ENCODE measurements at places on chromosomes 3 and 15.

- DNase-seq: no peak
Observed at GRCh38 chr3:180828723-180829408, 83.6 kb upstream of the FXR1 start.

DNA sequence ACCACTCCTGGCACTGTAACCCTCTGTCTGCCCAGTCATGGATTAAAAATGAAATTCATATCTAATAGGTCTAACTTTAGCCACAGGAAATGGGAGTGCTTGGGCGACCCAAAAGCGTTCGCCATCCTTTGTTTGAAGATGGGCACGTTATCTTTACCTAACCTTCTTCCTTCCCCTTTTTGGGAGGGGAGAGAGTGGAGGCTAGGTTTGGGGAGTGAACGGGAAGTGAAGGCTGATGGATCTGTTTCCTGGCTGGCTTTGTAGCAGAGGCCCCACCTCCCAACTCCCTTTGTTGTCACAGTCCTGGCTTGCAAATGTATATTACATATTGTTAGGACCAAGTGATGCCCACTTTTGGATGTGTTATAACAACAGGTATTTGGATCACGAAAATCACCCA, 98.1 kb upstream of the ARHGEF3 start:
- DNase-seq: no peak

GRCh38 chr15:71125831-71126450, 10.7 kb downstream of the THSD4 start:
- peak; percentile 22 for DNase-seq

DNA sequence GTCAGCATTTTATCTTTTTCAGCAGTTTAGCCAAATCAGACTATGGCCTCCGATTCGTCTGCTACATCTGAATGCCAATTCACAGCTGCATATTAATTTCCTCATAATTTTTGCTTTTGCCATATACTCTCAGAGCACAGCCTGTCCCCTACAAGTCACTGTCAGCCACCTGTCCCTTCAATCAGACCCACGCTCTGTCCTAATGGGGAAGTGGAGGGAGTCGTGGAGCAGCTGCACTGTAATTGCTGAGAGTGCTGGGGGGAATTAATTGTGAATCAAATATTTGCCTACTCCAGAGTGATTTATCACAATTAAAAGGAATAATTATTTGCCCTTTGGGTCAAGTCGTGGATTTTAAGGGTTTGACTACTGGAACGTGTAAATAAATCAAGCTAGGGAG, 75.5 kb downstream of the EBLN2 start:
- no peak for DNase-seq

DNA sequence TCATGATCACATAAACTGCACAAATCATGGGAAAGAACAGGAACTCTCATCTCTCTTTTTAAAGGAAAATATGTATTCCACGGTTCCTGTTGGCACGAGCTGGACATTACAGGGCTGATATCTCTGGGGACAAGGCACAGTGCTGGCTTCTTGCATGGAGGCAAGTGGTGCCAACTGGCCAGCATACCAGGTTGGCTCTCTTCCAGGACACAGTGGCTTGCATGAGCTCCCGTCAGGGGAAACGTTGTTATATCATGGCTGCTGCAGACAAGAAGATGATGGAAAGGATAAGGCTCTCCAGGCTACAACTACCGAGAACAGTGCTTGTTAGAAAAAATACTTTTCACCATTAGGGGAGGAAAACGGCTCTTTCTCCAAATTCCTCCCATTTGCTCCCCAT, 283.9 kb downstream of the RORA start:
- DNase-seq: no peak

DNA sequence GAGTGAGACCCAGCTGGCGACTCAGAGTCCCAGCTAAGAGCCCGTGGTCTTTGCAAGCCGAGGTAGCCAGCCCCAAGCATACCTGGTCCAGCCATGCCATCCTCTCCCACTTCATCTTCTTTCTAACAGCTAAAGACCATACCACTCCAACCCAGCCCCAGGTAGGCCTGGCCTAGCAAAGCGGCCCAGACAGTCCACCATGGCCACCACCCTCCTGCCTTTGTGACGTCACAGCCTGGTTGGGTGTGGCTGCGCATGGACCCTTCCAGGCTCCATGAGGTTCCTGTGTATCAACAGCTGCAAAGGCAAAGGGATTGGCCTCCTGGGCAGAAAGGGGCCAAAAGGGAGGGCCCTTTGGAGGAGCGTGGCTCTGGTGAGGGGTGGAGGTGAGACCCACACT, 4.1 kb downstream of the NTRK3 start:
- DNase-seq: no peak

DNA sequence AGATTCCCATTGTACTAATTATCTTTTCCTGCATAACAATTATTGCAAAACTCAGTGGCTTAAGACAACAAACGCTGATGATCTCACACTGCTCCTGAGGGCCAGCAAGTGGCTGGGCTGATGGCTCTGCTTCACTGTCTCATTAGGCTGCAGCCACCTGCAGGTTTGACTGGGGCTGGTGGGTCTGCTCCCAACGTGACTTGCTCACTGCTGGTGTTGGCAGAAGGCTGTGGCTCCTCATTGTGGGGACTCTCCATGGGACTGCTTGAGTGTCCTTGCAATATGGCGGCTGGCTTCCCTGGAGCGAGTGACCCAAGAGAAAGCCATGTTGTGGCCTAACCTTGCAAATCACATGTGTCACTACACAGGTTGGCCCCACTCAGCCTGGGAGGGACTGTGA, 71.1 kb downstream of the PLXNA1 start:
- DNase-seq: no peak

- no peak for DNase-seq
Observed at GRCh38 chr3:30962084-30962483, 67.6 kb upstream of the GADL1 start.

- DNase-seq: no peak
Observed at GRCh38 chr3:152213203-152213602, 55.5 kb upstream of the MBNL1 start.

GRCh38 chr15:41392659-41393058, 9.6 kb downstream of the NDUFAF1 start:
- DNase-seq: no peak

- peak; percentile 43 for DNase-seq
Observed at GRCh38 chr15:38354315-38354929, 99.5 kb upstream of the FAM98B start.

DNA sequence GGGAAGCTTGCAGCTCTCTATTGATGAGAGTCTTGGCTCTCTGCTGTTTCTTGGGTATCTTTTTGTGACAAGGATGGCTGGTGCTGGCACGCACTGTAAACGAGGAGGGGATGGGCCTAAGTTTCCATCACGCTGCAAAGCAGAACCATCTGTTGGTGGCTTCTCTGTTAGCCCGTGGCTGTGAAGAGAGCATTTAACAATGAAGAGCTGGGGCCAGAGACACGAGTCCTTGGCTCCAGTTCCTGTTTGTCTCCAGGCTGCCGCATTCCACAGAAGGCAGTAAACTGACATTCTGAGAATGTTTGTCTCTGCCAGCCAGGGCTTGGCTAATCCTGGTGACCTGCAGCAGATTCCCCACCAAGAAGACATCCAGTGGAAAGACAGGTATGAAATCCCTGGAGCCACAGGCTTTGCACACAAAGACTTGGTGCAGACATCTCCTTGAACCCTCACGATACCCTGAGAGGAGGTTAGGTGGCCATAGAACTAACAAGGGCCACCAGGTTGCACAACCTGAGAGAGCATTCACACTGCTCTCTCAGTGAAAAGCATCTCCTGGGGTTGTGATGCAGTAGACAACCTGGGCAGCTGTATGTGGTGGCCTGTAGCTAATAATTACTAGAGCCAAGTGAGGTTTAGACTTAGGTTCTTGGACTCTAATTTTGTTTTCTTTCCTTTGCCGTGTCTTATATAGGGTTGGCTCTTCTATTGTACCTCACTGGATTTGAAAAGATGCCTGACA, 130.9 kb downstream of the ASB7 start:
- no peak for DNase-seq

- DNase-seq: no peak
Observed at GRCh38 chr15:23438816-23439466, 8.1 kb downstream of the GOLGA6L2 start.

DNA sequence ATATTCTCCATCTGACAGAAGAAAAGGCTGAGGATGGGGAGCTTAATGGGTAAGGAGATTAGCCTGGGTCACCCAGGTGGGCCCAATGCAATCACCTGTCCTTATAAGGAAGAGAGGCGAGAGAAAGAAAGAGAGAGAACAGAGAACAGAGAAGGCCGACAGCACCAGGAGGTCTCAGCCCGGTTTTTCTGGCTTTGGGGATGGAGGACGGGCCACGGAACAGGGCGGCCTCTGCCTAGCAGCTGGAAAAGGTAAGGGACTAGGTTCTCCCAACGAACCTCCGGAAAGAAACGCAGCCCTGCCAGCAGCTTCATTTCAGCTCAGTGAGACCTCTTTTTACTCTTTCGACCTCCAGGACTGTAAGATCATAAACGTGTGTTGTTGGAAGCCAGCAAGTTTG, 196.0 kb upstream of the LYSMD4 start:
- no peak for DNase-seq

DNA sequence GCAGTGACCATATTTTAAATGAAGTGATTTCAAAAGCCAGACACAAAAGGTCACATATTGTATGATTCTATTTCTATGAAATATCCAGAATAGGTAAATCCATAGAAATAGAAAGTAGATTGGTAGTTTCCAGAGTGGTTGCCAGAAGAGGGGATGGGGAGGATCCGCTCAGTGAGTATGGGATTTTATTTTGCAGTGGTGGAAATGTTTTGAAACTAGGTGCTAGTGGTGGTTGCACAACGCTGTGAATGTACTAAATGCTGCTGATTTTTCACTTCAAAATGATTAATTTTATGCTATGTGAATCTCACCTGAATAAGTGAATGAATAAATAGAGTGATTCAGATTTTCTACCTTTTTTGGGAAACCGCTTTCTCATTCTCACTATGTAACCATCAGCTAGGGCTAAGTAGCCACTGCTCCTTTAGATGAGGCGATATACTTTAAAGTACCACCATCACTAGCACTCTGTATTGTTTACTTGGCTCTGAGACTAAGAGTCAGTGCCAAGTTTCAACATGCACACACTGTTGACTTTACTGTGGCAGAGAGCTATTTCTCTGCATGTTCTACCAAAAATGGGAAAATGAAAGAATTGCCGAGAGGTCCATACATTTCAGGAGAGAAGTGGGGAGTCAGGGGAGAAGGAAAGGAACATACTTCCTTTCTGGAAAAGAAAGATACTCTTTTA, 90.7 kb upstream of the GOLIM4 start:
- no peak for DNase-seq

DNA sequence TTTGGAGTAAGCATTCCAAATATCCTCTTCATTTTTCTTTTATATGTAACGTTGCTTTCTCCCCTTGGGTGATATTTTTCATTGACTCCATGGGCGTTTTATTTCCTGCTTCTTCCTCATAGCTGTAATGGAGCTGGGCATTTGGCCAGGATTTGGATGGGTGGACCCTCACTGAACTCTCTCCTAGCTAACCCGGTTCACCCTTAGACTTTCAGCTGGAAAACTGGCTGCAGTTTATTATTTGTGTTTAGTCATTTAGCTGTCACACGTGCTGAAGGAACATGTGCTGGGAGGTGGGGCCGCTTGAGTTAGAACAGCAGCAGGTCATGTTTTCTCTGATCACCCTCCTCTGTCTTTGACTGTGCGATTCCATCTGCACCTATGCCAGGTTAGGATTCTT, 407.6 kb downstream of the ZIC1 start:
- DNase-seq: no peak

GRCh38 chr3:47512416-47513124, 942 bp downstream of the ELP6 start:
- peak; percentile 32 for DNase-seq

GRCh38 chr3:45596290-45596791, 1.8 kb downstream of the LIMD1 start:
- no peak for DNase-seq

GRCh38 chr3:13483988-13484695, 4.0 kb downstream of the HDAC11 start:
- DNase-seq: no peak

- no peak for DNase-seq
Observed at GRCh38 chr3:103372031-103372430, 937.2 kb downstream of the ZPLD1 start.

DNA sequence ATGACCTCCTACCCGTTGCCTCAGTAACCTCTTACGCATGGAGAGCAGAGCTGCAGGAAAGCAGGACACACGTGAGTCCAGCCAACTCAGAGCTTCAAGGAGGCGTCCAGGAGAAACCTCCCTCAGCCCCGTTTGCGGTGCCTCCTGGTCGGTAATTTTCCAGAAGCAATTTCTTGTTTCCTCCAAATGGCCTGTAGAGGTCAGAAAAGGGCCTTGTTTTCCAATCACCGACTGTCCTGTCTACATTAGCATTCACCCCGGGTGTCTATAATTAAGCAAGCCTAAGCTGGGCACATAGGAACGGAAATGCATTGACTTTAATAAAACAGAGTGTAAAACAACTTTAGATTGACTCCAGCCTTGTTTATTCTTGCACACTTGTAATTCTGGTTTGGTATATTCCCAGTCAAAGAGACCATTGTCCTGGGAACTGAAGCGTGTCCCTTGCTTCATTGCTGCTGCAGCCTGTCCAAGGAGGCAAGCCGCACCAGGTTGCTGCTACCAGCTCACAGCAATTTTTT, 836.2 kb downstream of the AGBL1 start:
- DNase-seq: no peak

DNA sequence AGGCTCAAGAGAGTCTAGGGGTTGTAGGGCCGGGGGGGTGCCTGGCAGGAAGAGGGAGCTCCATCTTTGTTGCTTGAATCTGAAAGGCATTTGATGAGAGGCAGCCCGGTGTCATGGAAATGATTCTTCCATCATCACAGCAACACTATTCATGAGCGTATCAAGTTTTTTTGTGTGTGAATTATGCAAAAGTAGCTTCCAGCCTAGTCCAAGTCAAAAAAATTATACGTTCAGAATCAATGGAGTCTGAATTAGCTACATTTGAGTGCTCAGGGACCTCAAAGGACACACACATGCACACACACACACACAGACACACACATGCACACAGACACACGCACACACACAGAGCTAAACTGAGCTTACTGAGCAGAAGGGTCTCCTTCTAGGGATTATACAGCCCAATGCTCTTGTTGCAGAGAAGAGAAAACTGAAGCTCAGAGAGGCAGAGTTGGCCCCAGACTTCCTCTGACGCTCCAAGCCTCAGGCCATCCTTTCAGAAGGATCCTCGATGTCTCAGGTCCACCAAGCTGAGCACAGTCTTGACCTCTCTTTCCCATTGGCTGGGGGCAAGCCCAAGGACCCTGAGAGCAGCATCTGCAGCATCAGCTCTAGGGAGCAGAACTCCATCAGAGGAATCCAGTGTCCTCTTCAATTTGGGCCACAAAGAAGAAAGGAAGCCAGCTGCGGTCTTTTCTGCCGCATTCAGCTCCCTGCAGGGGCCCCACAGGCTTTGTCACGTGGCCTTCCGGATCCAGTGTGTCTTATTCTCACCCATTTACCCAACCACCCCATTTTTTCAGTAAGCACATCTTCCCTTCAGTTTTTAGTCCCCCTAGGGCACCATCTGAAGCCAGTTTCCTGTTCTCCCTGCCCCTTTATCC, 228.0 kb downstream of the UACA start:
- no peak for DNase-seq

- no peak for DNase-seq
Observed at GRCh38 chr15:47570044-47570443, 147.3 kb upstream of the SEMA6D start.

All from SW 1271 (cell line).